GM03348 (cell line): ENCODE measurements at places on chromosomes 4 and X.

GRCh38 chr4:776743-777441 is 49.0 kb downstream of the CPLX1 start:
- DNase-seq = no peak

- DNase-seq = no peak
Observed at GRCh38 chr4:160864253-160864652, 1299.5 kb downstream of the FSTL5 start.

- DNase-seq = no peak
Observed at GRCh38 chr4:5810151-5810550, 82.7 kb downstream of the CRMP1 start.

- DNase-seq = no peak
Observed at GRCh38 chrX:68721991-68722860, 74.8 kb downstream of the STARD8 start.

- DNase-seq = no peak
Observed at GRCh38 chr4:837772-838171, 11.8 kb upstream of the CPLX1 start.

- DNase-seq = no peak
Observed at GRCh38 chr4:187732524-187732923, 263.0 kb upstream of the ZFP42 start.

DNA sequence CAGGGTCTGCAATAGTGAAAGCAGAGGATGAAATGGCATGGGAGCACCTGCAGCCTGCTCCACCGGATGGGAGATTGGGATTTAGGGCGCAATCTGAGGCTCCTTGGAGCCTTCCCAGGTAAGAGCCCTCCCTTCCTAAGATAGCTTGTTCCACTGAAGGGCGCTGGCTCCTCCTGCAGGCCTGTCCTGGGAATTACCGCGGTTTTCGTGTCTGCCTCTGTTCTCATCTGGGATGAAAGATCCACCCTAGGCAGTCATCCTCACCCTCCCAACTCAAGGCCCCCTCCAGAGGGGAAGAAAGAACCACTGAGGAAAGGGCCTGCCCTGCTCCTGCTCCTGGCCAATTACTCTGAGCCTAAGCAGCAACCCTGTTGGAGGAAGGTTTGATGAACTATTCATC is 547.5 kb downstream of the SMARCA1 start:
- DNase-seq = no peak

DNA sequence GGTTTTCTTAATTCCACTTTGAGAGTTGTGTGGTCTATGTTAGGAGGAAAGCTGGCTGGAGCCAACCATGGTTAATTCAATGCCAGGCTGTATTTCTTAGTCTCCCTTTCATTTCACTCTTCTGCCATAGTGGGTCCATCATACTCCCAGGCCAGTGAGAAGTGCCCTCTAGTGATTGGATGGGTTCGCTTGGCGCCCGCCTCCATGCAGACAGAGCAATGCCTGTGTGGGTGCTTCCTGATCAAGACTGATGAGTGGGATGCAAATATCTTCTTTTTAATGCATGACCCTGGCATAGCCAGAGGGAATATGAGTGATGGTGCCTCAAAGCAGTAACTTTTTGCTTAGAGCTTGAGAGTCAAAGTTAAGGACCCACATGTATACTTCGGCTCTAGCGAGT is 6.4 kb downstream of the BMX start:
- DNase-seq = no peak

GRCh38 chr4:6909970-6910339 is 329 bp downstream of the TBC1D14 start:
- DNase-seq = no peak

GRCh38 chrX:499870-500364 is 113.2 kb upstream of the PPP2R3B start:
- DNase-seq = no peak

- no peak for DNase-seq
Observed at GRCh38 chr4:137422666-137423065, 109.6 kb downstream of the PCDH18 start.

DNA sequence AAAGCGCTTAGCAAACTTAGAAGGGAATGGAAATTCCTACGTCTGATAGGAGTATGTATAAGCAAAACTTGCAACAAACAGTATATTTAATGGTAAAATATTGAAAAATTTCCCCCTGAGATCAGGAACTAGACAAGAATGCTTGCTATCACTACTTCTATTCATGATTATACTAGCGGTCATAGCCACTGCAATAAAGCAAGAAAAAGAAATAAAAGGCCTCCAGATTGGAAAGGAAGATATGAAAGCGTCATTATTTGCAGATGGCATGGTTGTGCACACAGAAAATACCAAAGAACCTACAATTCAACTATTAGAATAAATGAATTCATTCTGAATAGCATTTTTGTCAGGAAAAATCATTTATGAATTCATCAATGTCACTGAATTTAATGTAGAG is 87.2 kb upstream of the BCOR start:
- DNase-seq = no peak

DNA sequence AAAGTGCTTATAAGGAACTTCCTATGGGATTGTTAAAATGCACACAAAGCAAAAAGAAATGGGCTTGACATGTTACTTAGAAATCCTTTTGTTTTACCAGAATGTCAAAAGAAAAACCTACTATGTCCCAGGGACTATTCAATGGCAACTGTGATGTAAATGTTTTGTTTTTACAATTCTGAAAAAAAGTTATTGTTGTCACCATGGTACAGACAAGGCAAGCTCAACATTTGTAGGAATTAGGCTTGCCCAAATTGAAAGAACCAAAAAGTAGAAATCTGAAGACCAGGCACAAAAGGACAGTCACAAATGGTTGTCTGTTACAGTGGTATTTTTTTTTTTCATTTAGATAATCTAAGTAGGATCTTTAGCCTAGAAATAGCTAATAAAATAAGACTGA is 638.6 kb downstream of the STPG2 start:
- no peak for DNase-seq

- DNase-seq = no peak
Observed at GRCh38 chr4:164368894-164369293, 385.0 kb upstream of the SMIM31 start.

- no peak for DNase-seq
Observed at GRCh38 chr4:95048296-95048695, 290.5 kb downstream of the BMPR1B start.

- DNase-seq = no peak
Observed at GRCh38 chr4:181538431-181538830, 704.8 kb upstream of the TENM3 start.

- peak; percentile 46 for DNase-seq
Observed at GRCh38 chrX:22095286-22095685, 63.2 kb downstream of the PHEX start.

DNA sequence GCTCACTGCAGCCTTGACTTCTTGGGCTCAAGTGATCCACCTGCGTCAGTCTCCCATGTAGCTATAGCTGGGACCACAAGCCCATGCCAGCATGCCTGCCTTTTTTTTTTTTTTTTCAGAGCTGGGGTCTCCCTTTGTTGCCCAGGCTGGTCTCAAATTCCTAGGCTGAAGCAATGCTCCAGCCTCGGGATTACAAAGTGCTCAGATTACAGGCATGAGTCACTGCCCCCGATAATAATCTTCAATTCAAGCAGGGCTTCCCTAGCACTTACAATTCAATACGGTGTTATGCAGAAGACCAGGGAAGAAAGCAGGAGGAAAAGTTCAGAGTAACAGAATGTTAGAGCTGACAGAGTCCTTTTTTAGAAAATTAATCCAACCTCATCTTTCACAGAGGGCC is 26.1 kb downstream of the OTOP1 start:
- DNase-seq = no peak

DNA sequence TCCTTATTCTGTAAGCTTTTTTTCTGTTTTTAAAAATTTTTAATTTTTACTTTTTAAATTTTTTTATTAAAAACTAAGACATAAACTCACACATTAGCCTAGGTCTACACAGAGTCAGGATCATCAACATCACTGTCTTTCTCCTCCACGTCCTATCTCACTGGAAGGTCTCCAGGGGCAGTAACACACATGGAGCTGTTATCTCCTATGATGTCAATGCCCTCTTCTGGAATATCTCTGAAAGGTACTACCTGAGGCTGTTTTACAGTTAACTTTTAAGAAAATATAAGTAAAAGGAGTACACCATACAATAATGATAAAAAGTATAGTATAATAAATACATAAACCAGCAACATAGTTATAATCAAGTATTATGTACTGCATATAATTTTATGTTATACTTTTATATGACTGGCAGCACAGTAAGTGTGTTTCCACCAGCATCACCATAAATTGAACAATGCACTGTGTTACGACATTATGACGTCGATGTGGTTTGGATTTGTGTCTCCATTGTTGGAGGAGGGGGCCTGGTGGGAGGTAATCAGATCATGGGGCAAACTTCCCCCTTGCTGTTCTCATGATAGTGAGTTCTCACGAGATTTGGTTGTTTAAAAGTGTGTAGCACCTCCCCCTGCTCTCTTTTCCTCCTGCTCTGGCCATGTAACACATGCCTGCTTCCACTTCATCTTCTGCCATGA is 21.3 kb downstream of the IL15 start:
- DNase-seq = no peak
